ENCODE measurements at places on chromosomes 3 and 15.
A peak's percentile ranks its signal among the peaks of the same experiment; 100 is the strongest.

DNA sequence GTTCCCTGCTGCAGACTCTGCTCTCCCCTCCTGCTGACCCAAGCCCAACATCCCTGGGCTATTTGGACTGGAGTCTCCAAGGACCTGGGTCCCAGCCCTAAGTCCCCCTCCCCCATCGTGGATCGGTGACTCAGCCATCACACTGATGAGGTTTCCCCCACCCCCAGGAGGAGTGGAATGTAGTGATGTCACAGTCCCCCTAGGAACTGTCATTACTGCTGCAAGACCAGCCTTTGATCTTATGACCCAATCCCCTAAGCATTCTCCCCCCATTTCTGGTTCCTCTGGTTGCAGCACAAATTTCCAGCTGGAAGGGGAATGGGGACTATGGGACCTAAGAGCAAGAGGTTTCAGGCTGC is 63.4 kb upstream of the CSPG4 start:
- no peak for DNase-seq

DNA sequence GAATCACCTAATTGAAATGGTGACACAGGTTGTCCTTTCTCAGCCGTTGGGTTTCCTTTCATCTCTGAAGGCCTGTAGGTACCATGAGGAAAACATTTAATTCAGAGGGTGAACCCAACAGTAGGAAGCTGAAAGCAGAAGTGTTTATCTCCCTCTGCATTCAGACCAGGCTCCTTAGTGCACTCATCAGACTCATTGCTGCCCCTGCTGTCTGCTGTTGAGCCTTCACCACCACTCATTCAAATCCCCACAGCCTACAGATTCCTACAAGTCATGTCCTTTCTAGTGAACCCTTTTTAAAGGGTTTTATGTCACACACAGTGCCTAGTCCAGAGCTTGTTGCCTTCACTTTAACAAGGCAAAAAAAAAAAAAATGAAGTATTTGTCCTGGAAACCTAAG is 13.4 kb downstream of the WDR48 start:
- peak; percentile 8 for DNase-seq

GRCh38 chr3:124263168-124263567 is 271.2 kb upstream of the ROPN1 start:
- DNase-seq = peak; percentile 57

DNA sequence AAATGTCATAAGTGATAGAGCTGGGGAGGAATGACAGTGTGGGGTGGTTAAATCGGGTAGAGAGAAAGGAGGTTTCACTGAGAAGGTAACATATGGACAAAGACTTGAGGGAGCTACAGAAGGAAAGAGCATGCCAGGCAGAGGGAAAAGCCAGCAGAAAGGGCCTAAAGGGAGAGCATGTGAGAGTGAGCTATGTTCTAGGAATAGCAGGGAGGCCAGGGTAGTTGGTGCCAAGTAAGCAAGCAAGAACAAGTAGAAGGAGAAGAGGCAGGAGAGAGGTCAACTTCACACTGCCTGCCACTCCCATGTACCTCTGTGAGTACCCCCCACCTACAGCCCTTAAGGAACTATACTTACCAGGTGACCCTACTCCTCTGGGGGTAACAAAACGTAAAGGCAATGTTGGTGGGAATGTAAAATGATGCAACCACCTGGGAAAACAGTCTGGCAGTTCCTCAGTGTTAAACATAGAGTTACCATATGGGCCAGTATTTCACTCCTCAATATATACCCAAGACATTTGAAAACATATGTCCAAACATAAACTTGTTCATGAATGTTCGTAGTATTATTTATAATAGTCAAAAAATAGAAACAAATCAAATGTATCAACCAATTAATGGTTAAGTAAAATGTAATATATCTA is 67.6 kb downstream of the SFMBT1 start:
- DNase-seq = no peak

DNA sequence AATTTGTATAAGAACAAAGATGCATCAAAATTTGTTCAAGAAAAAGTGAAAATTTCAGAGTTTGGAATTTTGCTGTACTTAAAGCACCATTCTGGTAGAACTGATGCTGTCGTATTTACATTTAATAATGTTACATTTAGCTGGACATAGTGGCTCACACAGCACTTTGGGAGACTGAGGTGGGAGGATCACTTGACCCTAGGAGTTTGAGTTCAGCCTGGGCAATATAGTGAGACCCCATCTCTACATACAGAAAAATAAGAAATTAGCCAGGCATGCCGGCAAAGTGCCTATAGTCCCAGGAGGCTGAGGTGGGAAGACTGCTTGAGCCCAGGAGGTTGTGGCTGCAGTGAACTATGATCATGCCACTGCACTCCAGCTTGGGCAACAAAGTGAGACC is 51.5 kb upstream of the SKIL start:
- no peak for DNase-seq

DNA sequence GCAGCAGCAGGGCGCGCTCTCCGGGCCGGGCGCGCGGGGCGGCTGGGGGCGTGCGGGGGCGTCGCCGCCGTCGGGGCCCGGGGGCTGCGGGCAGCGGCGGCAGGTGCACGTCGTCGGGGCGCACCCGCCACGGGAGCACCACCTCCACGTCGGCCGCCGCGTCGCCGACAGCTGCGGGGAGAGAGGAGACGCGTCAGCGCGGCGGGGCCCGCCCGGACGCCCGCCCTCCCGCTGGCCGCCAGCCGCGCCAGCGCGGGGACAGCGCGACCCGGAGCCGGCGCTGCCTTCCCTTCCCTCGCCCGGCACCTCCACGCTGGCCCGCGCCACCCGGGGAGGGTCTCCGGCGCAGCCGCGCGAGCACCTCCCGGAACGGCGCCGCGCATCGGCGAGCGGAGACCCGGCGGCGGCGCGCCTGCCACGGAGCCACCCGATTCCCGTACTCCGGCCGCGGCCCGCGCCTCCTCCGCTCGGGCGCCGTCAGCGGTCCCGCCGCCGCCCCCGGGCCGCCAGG is 481 bp downstream of the ADAMTS17 start:
- DNase-seq = no peak

GRCh38 chr3:66823009-66823397 is 175.1 kb upstream of the KBTBD8 start:
- DNase-seq = no peak

GRCh38 chr15:63163217-63163616 is 5.9 kb upstream of the RPS27L start:
- DNase-seq = no peak

DNA sequence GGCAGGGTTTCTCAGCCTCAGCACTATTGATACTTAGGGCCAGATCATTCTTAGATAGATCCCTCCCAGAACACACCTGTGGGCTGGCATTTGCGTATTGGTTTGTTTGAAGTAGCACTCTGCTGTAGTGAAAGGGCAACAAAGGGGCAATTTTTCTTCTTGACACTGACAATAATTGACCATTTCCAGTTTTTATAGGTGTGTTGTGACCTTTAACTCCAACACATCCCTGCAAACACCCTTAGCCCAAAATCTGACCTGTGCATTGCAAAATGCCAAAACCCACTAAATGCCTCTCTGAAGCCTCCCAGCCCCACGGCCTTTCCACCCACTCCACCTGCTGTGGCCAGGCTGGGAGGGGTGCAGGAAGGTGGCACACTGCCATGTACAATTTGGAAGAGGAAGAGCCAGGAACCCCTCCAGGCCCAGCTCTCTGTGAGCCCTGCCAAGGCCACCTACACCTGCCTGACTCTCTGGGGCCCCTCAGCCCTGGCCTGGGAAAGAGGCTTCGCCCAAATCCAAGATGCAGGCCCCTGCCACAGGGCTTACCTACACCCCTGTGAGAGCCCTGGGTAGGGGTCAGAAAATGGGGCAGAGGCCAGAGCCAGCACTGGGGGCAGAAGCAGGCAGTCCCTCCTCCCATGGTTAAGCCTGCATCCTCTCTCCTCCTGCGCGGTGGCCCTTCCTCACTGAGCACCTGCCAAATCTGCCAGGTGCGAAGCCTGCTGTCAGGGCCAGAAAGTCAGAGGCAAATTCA is 9.6 kb upstream of the CYP11A1 start:
- DNase-seq = no peak

DNA sequence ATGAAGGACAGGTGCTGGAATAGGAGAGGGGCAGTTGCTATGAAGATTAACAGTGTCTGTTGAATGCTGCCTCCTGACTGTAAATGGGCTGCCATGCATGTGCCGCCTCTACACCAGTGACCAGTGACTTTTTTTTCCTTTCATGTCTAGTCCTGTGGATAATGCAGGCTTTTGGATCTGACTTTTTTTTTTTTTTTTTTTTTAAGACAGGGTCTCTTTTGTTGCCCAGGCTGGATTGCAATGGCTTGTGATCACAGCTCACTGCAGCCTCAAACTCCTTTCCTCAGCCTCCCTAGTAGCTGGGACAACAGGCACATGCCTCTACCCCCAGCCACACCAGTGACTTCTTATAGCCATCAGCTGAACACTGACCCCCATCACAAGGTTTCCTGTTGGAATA is 41.2 kb upstream of the AGBL1 start:
- DNase-seq = no peak
